Forelimb muscle (tissue), 1 donor: ENCODE measurements at places on chromosomes 12 and 14. TPM values are rescaled to one million over a fixed set of nuclear protein-coding genes. Genes with fewer than 3 reads are reported as not detected.
A peak's percentile ranks its signal among the peaks of the same experiment; 100 is the strongest.

Gene DENR
- polyA plus RNA-seq, result 63.2 TPM

GRCh38 chr14:67544590-67544989, 11.5 kb downstream of the PLEKHH1 start:
- no peak for DNase-seq

DNA sequence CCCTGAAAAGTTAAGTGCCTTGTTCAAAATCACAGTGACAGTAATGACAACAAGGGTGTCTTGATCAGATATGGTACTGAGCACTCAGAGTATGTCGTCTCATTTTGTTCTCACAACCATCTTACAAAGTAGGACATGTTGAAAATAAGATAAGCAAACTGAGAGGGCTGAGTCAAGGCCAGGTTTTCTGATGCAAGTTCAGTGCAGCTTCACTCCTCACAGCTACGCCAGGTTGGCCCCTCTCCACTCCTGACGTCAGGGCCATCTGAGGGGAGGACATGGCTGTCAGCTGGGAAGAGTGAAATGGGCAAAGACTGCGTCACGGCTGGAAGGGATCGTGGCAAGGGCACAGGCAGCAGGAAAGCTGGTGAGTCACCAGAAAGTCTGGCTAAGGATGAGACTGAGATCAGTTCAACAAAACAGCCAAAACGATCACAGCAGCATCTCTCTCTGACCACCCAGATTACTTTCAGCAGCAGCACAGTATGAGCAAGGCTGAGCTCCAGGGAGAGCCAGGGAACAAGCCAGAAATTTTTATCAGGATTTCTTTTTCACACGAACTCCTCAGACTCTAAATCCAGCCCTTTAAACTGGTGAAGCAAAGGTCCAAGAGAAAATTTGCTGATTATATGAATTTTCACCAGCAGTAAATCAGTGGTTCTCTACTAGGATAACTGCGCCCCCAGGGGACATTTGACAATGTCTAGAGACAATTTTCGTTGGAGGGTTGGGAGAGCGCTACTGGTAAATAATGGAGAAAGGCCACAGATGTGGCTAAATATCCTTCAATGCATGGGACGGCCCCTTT, 297.9 kb upstream of the AMIGO2 start:
- peak; percentile 47 for DNase-seq

- DNase-seq, result no peak
These were observed 5.1 kb downstream of the CDH24 start for GRCh38 chr14:23052182-23052623.

- DNase-seq, result no peak
These were observed 480.7 kb upstream of the DCN start for GRCh38 chr12:91663310-91663709.

DNA sequence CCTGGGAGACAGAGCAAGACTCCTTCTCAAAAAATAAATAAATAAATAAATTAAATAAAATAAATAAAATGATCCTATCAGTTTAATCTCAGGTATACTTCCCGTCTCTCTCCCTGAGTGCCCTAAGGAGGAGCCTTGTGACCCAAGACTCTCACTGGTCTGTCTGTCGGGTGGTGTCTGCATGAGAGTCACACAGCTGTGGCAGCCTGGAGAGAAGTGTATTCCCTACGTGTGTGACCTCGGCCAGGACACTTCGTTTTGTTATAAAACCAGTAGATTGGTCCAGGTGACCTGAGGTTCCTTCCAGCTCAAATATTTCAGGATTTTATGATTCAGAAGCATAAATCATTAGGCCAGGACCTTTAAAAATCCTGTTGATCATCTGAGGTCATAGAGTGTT, 4.8 kb downstream of the SYNE3 start:
- no peak for DNase-seq

DNA sequence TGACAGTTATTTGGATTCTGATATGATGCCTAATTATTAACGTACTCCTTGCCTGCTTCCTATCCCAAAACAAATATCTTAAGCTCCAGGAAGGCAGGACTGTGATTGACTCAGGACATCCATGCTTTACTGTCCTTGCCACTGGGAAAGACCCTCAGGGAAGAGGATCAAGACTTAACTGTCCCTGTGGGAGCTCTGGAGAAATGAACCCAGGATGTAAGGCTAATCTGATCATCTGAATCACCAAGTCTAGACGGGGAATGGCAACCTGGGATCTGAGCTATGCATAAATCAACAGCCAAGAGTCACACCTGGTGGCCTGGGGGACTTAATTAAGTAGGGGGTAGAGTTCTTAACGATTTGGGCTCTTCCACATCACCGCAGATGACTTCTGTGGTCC, 153.2 kb upstream of the BCL2L14 start:
- no peak for DNase-seq
